CD4-positive, alpha-beta T cell treated with Interleukin-21 for 1 hour (primary cell): ENCODE measurements at places on chromosomes 11 and 22.

GRCh38 chr22:30210235-30210909 lies 36.2 kb downstream of the LIF start:
- DNase-seq = no peak

GRCh38 chr11:114280696-114281095 lies 15.5 kb upstream of the NNMT start:
- peak; percentile 8 for DNase-seq

DNA sequence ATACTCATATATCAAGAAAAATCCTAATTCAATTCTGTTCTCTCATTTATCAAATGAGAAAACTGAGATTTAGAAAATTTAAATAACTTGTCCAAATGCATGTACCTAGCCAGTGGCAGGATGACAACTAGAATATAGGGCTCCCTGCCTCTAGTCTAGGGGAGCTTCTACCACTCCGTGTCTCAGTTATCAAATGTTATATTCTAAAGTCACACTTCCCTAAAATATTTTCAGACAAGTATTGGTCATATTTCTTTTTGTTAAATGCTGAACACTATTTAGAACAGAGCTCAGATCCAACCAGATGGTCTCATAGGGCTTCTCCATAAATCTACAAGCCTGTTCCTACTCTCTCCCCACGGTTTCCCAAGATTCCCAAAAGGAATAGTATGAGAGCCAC lies 26.3 kb downstream of the KCNJ1 start:
- DNase-seq = no peak

DNA sequence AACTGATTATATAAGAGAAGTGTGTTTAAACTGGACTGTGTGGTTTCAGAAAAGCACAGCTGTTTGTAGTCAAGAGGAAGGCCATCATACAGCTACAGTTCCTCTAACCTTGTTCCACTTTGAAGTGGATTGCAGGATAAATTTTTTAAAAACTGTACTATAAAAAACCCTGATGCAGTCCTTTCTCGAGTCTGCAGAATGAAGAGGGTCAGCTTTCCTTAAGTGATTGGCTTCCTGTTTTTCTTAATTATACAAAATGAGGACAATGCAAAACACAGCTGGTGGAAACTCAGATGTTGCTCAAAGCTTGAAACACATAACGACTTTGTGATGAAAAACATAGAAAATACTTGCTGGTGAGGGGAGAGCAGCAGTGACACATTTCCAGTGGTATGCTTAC lies 1060.5 kb downstream of the DLG2 start:
- no peak for DNase-seq

DNA sequence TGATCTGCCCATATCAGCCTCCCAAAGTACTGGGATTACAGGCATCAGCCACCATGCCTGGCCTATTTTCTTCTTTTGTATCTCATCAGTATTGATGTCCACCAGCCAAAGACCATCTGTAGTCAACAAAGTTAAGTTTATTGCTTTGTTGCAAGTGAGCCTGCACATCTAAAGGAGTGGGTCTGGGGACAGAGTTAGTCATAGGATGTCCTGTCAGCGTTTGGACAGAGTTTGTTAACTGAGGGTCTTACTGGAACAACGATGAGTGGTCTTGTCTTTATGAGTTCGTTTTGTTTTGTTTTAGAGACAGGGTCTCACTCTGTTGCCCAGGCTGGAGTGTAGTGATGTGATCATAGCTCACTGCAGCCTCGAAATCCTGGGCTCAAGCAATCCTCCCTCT lies 40.6 kb upstream of the SEPTIN5 start:
- no peak for DNase-seq

GRCh38 chr22:31439808-31440207 lies 40.4 kb downstream of the DRG1 start:
- no peak for DNase-seq

DNA sequence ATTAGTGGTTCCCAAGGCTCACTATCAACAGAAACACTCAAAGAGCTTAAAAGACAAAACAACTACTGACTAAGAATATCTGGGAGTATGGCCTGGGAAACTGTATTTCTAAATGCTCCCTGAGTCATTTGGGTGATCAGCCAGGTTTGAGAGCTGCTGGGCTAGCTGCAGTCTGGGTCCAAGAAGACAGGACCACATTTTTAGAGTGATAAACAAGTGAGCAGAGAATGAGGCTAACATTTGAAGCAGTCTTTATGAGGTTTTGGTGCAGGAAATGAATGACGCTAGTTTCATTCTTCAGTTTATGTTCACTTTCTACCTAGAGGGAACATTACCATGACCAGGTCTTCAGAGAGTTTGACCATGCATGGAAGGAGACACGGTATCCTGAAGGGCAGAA lies 97.7 kb downstream of the TEAD1 start:
- no peak for DNase-seq

GRCh38 chr11:60973699-60974098 lies 2.2 kb downstream of the CD6 start:
- no peak for DNase-seq

GRCh38 chr11:10462746-10463300 lies 7.8 kb downstream of the AMPD3 start:
- no peak for DNase-seq

DNA sequence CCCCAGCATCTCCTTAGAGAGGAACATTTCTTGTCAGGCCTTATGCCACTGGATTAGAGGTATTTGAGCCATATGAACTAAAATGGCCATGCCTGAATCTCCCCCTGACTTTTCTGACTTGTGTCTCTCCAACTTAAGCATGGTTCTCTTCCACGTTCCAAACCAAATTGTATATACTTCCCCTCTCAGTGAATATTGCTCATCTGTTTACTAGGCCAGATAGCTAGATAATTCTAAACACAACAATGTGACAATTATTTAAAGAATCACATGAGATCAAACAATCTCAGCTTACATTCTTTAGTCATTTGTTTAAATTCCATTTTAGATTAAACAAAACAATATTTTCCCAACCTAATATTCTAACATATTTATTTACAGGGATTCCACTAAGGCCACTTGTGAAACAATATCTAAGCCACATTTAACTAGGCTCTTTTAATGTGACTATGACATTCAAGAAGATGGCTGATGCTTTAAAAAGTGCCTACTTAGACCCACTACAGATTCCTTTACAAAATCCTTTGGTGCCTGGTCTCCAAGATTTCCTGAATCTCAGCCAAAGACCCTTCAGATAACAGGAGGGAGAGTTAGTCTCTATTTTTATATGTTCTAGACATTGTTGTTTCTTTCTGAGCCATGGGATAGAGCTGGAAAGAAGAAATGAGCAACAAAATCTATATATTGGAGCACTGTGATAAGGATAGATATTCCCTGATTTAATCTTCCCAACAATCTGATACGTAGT lies 105.7 kb downstream of the CADM1 start:
- no peak for DNase-seq

GRCh38 chr11:45444796-45445195 lies 158.7 kb upstream of the SYT13 start:
- no peak for DNase-seq
